ENCODE measurements at places on chromosomes 16 and 17.

DNA sequence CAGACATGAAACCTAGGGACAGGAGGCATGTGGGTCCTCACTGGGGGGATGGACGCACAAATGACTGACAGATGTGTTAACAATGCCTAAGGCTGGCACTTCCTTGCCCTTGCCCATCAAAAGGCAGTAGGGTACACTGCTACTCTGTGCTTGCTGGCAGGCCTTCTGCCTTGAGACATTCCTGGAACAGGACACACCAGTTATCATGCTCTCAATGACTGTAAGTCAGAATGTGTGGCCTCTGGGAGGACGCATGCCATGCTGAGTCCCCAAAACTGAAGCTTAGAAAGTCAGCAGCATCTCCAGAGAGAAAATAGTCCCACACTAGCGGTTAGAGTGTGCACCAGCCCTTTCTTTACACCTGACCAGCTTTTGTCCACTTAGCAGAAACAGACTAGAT is 16.1 kb upstream of the SREBF1 start:
- DNase-seq: no peak

- no peak for DNase-seq
Measured at GRCh38 chr16:31451681-31452351, 7.5 kb upstream of the ARMC5 start.

- DNase-seq: no peak
Measured at GRCh38 chr17:73007407-73007806, 85.1 kb downstream of the SLC39A11 start.

DNA sequence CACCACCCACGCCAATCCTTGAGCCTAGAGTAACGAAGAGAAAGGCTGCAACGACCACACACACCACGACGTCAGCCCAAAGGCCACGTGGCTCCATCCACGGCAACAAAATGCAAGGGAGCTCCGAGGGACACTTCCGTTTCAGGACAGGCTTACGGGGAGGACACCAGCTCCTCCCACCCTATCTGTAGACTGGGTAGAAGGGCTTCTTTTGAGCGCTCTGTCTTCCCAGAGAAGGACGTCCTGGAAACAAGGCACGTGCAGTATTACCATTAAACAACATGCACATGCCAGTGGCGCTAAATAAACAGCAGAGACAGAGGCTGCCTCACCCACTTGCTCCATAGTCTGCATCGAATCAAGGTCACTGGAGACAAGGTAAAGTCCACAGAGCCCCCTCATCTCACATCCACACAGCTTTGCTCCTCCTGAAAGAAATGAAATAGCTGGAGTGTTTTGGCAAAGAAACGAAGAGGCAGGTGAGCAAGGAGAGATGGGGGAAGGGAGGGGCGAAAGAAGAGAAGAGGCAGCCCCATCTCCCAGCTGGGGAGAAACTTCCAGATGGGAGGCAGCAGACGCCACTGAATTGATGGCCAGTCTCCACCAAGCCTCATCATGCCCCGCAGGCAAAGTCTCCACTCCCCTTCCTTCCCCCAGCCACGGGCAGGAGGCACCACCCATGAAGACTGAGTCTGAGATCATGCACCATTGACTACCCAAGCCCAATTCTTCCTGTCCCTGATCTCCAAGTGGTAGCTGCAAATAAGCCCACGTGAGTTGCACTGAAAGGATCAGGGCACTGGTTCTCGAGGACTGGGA is 24.0 kb downstream of the ZFHX3 start:
- no peak for DNase-seq

- no peak for DNase-seq
Measured at GRCh38 chr16:80594756-80595155, 54.0 kb downstream of the DYNLRB2 start.

DNA sequence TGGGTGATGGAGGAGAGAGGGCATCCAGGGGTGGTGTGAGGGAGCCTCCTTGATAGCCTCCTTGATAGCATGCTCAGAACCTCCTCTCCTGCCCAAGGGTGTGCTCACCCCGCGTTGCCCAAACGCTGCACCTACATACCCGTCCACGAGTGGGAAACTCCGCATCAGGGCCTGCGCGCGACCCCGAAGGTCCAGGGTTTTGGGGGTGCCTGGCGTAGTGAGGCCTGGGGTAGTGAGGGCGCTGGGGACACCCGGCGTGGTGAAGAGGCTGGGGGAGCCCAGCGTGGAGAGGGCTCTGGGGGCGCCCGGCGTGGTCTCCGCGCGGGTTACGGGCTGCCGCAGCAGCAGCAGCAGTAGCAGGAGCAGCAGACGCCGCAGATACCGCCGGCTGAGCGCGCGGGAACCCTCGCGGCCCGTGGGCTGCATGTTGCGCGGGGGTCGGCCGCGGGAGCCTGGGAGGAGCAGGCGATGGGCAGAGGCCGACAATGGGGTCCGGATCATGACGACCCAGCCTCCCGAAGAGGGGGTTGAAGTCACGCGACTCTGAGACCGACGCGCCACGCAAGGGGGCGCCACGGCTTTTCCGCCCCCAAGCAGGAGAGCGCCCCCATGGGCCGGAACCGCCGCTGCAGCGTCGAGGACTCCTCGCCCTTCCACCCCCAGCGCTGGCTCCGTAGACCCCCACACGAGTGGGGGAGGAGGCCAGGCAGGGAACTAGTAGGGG is at the start of gene DPEP3:
Gene DPEP3 (minus strand): TSS at position 545 of the 724 bp plus-strand sequence. CDS start 119 bp downstream, at position 426.
- no peak for DNase-seq

DNA sequence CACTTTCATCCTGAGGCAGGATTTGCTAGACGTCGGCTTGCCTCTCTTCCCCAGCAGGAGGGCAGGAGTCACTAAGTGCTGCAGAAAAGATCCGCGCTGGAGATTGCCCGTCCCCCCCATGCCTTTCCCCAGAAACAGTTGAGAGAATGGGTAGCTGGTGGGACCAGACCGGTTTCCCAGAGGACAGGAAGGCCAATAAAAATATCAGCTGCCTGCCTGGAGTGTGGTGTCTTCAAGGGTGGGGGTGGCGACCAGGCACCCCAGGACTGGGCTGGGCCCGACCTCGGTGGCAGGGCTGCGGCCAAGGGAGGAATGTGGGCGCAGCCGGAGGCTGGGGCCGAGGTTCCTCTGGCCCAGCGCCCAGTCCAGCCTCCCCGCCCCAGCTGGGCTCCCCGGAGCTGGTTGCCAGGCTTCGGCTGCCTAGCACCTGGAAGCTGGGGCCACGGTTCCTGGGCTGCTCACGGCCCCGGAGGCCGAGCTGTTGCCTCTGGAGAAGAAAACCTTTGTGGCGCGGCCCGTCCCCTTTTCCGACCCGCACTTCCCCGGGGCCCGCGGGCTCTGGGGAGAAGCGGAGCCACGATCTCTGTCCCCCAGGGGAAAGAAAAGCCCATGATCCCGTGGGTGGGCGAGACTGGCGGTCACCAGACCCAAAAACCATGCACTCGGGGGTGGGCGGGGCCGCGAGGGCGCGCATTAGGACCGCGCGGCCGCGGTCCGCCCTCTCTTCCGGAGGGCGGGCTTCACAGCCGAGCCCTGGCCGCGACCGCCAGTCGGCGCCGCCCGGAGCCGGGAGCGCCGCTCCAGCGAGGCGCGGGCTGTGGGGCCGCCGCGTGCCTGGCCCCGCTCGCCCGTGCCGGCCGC is at the start of gene TRAF4:
Gene TRAF4 (plus strand): TSS at position 769 of the 861 bp plus-strand sequence. CDS start 102 bp downstream, outside the sequence.
- DNase-seq: peak; percentile 74

DNA sequence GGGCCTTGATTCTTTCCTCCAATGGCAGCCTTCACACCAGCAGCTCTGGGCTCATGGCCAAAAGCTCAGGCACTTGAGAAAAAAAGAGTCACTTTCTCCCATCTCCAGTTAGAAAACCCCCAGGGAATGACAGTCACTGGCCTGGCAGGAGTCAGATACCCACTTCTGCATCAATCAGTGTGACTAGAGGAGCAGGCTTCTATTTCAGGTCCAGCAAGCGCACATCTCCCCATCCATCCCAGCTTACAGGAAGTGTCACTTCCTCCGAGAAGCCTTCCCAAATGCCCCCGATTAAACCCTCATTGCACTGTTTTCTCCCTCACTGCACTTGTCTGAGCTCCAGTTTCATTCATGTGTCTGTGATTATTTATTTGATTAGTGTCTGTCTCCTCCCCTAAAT is 30.4 kb upstream of the CCL1 start:
- no peak for DNase-seq

GRCh38 chr17:66952031-66952524 is 12.4 kb upstream of the CACNG4 start:
- DNase-seq: no peak

GRCh38 chr17:35588196-35588920 is 1.2 kb downstream of the AP2B1 start:
- DNase-seq: no peak

DNA sequence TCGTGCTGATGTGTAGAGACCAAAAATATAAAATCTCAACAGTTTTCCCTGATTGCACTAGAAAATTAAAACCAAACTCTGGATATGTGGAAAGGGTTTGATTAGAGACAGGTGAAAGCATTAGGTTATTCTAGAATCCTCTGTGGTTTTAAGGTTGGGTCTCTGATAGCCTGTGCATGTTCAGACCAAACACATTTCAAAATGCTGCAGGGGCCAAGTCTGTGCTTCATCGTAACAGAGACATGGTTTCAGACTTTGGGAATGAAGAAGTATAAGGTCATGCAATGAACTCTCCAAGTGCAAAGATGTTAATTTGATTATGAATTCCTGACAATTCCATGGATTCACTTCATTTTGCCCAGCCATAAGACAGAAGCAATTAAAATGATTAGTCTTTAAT is 261.0 kb upstream of the KCNJ16 start:
- no peak for DNase-seq

GRCh38 chr17:67365738-67366192 is 612 bp downstream of the PSMD12 start:
- no peak for DNase-seq

GRCh38 chr16:53482123-53482522 is 20.9 kb downstream of the AKTIP start:
- DNase-seq: no peak

DNA sequence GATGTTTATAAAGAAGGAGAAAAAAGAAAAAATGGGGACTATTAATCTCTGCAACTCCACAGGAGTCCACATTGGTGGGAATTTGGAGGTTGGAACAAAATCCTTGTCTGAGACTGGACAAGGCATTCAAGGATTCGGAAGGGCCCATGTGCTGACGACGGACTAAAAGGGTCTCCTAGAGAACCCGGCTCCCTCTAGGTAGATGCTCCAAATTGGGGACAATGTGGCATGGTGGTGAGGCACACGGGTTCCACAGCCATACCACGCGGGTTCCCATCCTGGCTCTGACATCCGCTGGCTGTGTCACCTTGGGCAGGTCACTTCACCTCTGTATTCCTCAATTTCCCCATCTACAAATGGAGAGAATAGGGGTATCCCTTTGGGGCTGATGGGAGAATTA is 227.4 kb downstream of the C16orf78 start:
- no peak for DNase-seq

- no peak for DNase-seq
Measured at GRCh38 chr16:51621610-51622009, 470.5 kb upstream of the SALL1 start.

DNA sequence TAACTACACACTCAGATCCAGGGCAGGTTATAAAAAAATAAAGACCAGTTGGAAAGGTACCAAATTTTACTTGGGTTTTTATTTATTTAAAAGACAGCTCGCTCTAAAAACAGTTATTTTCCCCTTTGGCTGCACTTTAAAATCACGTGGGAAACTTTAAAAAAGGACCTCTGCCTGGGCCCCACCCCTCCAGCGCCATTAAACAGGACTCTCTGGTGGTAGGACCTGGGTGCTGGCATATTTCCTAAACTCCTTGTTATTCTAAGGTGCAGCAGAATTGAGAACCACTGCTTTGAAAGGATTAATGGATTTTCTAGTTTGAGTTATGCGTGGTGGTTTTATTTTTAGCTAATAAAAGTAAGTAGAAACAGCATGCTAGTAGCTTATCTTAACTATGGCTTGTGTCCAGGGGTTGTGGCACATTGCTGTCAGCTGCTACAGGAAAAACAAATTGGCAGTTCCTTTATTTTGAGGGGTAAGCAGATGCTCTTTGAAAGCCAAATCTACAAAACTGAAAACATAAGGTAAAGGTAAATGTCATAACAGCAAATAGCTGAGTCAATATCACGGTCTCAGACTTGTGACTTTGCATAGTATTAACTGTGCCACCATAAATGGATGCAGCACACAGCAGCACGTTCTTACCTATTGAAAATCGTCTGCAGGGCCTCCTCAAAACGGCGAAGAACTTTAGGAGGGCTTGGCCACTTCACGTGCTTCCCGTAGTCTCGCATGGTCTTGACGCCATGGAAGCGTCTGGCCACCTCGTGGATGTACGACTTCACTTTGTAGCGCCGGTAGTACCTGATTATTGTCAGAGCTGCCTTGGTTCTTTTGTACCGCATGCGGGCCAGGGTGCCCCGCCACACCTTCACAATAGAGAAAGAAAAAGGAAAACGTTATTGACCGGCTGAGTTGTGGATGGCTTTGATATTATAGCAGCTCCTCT is 172.0 kb downstream of the CDK5R1 start:
- no peak for DNase-seq

GRCh38 chr16:9555051-9555450 is 463.6 kb downstream of the HAPSTR1 start:
- no peak for DNase-seq

GRCh38 chr17:65472666-65473309 is 88.7 kb downstream of the AXIN2 start:
- no peak for DNase-seq

DNA sequence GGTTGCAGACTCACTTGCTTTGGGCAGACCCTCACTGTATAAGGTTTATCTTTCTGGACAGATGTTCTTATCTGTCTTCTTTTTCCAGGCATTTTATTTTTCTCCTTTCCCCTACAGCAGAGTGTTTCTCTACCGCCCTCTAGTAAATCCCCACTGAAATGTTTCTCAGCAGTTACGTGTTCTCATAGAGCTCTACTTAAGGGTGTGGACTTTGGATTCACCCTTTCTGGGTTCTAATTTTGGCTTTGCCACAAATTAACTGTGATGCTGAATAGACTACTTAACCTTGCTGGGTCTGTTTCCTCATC is 2.0 kb downstream of the ADAT1 start:
- peak; percentile 52 for DNase-seq
